KBM-7 (cell line): ENCODE measurements at places on chromosomes 5 and 9.

DNA sequence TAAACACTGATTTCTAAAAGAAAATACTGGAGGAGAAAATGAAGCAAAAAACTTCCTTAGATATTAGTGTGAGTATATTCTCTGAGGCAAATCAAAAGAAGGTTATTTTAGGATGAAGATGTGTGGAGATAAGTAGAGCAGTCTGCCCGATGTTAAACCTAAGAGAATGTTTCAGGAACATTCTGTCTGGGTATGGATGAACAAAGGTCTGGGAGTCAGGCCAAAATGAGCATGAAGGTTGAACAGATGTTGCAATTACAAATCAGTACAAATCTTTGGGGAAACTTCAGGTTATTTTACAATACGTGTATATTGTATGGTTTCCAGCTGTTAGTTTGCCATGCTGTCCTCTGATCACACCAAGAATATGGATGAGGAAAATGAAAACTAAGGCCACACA is 14.4 kb upstream of the CEP78 start:
- DNase-seq = no peak

DNA sequence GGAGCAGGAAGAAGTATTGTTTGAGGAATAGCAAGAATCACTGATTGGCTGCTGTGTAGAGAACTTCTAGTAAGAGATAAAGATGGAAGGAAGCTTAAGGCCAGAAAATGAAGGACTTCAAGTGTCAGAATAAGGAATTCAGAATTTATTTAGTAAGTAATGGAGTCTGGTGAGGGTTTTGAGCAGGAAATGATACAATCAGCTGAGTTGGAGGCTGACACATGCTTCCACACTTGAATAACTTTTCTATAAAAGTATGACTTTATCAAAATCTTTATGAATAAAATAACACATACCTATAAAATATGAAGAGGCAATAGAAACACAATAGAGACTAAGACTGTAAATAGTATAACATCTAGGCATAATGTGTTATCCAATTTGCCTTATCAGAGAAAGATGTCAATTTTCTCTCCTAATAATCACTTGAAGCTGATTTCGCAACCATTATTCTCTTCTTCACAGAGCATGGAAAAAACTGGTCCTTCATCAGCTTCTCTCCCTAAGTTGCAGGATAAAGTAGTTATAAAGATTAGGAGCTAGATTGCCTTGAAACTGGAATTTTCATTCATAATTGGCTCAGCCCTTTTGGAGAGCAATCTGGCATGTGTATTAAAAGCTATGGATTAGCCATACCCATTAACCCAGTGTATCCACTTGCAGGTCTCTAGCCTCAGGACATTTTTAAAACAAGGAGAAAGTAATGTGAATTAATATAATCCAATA is 143.4 kb downstream of the ZNF608 start:
- DNase-seq = no peak

DNA sequence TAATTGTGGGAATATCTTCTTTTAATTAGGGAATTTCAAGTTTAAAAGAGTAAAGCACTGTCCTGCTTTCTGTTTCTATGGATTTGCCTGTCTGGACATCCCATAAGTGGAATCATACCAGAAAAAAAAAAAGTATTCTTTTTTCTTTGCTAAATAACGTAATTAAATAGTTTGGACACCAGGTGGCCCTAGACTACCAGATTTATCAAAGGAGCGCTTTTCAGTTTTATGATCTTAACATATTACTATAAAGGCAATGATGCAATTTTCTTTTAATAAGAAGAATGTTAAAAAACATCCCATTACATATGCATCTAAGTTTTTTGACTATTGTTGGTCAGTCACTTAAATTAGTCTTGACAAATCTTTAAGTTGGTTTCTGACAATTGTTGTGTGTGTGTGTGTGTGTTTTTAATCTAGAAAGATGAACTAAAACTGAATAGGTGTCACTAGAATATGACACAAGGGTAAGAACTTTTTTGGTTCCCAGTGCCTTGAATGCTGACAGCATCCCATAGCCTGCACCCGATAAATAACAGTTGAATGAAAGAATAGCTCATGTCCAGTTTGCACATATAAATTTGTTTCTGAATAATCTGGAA is 49.5 kb downstream of the C5orf22 start:
- DNase-seq = peak; percentile 46

DNA sequence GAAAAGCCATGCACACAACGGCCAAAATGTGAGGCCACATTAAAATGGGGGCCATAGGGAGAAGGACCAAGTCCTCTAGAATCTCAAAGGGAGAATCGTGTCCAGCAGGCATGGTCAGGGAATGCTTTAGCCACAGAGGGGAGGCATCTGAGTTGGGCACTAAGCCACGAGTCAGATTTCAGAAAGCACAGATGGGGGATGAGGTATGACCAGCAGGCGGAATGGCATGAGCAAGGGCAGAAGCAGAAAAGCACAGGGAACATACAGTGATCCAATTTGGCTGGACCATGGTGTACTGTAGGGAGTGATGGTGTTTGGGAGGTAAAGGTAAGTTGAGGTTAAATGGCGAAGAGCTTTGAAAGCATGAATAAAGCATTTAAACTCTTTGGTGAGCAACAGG is 214.6 kb downstream of the TLE1 start:
- no peak for DNase-seq
